ENCODE measurements at places on chromosomes 4 and X. TPM values are rescaled to one million over a fixed set of nuclear protein-coding genes. Genes with fewer than 3 reads are reported as not detected.

The RAB41 gene
- not detected for total RNA-seq

The CPLX1 gene
- total RNA-seq = 1.5 TPM

The CFAP99 gene
- total RNA-seq = 1.3 TPM

The SOD3 gene
- 2.9 TPM for total RNA-seq

The PRSS12 gene
- total RNA-seq = 0.83 TPM

The FDCSP gene
- not detected for total RNA-seq

The HSFX4 gene
- not detected for total RNA-seq

The FMR1NB gene
- total RNA-seq = not detected

The CCDC149 gene
- total RNA-seq = 5.5 TPM

The UCHL1 gene
- total RNA-seq = 1.0 TPM

The CHST7 gene
- total RNA-seq = 6.6 TPM

The APLN gene
- 1.2 TPM for total RNA-seq

The SMIM10L2A gene
- 0.10 TPM for total RNA-seq

The IL21 gene
- total RNA-seq = not detected

The USP51 gene
- 0.38 TPM for total RNA-seq

The MAGEA4 gene
- total RNA-seq = not detected

The GAGE12F gene
- 0.63 TPM for total RNA-seq

The HSFX3 gene
- total RNA-seq = not detected

The MAP3K15 gene
- 0.08 TPM for total RNA-seq

The ERVMER34-1 gene
- total RNA-seq = not detected

The NPY2R gene
- not detected for total RNA-seq

The NDNF gene
- 1.1 TPM for total RNA-seq

The TMEM271 gene
- total RNA-seq = not detected

The TGIF2LX gene
- total RNA-seq = not detected

The CCDC120 gene
- 4.7 TPM for total RNA-seq

The HSFX2 gene
- total RNA-seq = not detected

The LNX1 gene
- total RNA-seq = 7.0 TPM

The CXCL10 gene
- 0.15 TPM for total RNA-seq

The USP17L5 gene
- total RNA-seq = not detected

The RBPJ gene
- 21.5 TPM for total RNA-seq

The WDR17 gene
- total RNA-seq = 0.23 TPM

The PDZD4 gene
- total RNA-seq = 0.91 TPM

The GRK4 gene
- total RNA-seq = 3.2 TPM

The MAGEB6 gene
- not detected for total RNA-seq

The HGFAC gene
- 177 TPM for total RNA-seq

The SPANXC gene
- not detected for total RNA-seq

The PCDH7 gene
- 1.5 TPM for total RNA-seq

The MAGEA11 gene
- not detected for total RNA-seq

The RELL1 gene
- 3.9 TPM for total RNA-seq

Measured in left lobe of liver (tissue), 2 donors.